ENCODE measurements at places on chromosomes 3 and 15.

DNA sequence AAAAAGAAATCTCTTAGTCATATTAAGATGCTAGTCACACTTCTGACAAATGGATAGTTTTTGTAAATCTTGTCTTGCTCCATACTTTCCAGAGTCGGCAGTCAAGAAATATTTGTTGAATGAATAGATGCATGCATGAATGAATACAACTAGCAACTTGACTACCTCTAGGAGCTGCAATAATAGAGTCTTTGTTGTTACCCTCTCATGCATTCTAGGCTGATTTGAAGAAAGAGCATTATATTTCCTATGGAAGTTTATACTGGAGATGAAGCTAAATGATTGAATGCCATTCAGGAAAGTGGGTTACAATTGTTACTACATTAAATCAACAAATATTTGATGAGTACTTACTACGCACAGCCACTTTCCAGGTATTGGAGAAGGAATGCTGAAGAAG is 18.1 kb upstream of the TRAT1 start:
- peak overlapping the region; percentile 71 for H3K4me3 ChIP-seq
- no peaks in the 10 kb centered on the region for H3K27me3 ChIP-seq
- no peak overlapping the region for H3K27ac ChIP-seq

DNA sequence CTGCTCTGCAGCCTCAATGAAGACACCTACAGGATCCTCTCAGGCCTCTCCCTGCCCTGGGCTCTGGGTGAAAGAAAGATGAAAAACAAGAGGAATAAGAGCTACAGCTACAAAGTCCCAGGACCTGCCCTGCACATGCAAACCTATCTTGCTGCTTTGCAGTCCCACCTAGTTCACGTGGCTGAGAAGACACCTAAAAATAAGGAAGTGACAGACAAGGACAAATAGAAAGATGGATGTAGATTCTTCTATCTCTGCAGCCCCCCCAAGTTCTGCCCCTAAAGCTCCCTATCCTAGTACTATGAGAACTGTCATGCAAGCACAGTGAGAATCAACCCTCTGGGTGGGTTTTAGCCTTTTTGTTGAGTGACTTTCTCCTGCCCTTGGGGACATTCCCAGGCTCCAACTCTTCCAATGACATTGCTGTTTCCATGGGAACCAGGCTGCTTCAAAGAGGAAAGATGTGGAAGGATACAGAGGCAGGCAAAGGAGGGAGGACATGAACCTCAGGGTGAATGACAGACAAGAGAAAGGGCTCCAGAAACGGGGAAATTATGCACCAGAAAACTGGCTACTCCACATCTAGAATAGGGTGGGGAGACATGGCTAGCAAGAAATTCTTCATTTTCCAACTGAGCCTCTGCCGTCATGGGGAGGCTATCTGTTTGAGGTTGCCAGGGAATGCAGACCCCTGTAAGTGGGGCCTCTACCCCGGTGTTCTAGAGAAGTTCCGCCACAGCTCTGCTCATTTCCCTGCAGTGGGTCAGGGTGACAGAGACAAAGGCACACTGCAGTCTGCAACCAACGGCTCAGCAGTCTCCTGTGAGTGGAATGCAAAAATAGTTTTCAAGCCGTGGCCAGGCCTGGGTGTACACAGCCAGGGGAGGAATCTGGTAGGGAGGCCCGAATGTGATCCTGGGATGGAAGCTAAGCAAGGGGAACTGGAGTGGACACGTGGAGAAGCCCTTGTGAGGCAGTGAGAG is 5.2 kb downstream of the CSPG5 start:
- H3K4me3 ChIP-seq: no peak overlapping the region
- H3K36me3 ChIP-seq: no peaks in the 10 kb centered on the region
- no peak overlapping the region for H3K27ac ChIP-seq
- peaks cover 16% of the 10 kb centered on the region for H3K27me3 ChIP-seq
- no peaks in the 10 kb centered on the region for H3K4me1 ChIP-seq
- no peak for DNase-seq

DNA sequence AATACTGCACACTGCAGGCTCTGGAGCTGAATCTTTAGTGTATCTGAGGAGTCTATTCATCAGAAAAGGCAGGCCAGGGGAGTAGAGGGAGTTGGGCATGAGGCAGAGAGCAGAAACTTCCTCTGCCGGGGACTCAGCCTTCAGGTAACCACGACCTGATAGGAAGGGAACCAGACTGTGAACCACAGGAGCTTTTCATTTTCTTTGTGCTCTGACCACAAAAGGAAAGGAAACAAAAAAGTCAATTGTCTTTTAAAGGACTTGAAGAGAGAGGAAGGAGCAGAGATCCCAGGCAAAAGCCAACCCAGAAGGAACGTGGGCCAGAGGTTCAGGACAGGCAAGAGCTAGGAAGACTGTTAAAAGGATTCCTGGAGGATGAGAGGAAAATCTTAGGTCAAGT is 573.3 kb downstream of the EPHB1 start:
- no peaks in the 10 kb centered on the region for H3K4me1 ChIP-seq
- no peak overlapping the region for H3K4me3 ChIP-seq
- no peak overlapping the region for H3K27ac ChIP-seq
- H3K27me3 ChIP-seq: no peaks in the 10 kb centered on the region

DNA sequence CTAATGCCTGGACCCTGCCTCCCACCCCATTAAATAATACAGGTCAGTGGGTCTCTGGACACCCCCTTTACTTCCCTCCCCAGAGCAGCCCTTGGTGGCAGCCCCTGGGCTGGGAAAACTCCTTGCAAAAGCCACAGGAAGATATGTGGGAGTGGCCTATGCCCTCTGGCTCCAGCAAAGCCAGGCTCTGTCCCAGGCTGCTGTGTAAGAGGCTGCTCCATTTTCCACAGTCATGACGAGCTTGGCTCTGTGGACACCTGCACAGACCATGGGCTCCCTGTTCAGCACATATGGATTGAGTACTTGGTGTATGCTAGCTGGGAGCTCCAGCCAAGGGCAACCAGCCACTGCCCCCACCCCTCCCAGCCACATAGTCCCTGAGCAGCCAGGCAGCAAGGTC is 13.0 kb downstream of the CACNA2D2 start:
- no peak for DNase-seq
- no peaks in the 10 kb centered on the region for H3K27me3 ChIP-seq
- peaks cover 40% of the 10 kb centered on the region for H3K4me1 ChIP-seq
- H3K4me3 ChIP-seq: no peak overlapping the region

GRCh38 chr3:128548021-128548420 is 55.0 kb upstream of the GATA2 start:
- peaks cover 6% of the 10 kb centered on the region for H3K4me1 ChIP-seq
- no peak overlapping the region for H3K27ac ChIP-seq
- peaks cover 60% of the 10 kb centered on the region for H3K27me3 ChIP-seq

- no peak overlapping the region for H3K4me3 ChIP-seq
- no peaks in the 10 kb centered on the region for H3K27me3 ChIP-seq
- H3K4me1 ChIP-seq: no peaks in the 10 kb centered on the region
- H3K27ac ChIP-seq: no peak overlapping the region
- no peak for DNase-seq
These were observed 45.6 kb downstream of the DNASE1L3 start for GRCh38 chr3:58164906-58165821.

DNA sequence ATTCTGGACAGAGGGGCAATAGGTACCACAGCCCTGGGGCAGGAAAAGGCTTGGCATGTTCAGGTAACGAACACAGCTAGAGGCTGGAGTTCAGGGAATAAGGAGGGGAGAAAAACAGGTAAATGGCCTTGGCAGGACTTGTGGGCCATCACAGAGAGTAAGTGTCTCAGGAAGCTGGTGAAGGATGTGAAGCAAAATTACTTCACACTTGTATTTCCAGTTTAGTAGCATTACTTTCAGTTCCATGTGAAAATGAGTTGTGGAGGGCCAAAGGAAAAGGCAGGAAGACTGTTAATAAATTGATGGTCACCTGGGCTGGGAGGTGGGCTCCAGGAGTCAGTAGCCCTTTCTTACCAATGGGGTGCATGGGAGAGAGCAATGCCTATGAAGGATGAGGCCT is 25.6 kb downstream of the TRIM42 start:
- H3K4me1 ChIP-seq: no peaks in the 10 kb centered on the region
- no peaks in the 10 kb centered on the region for H3K36me3 ChIP-seq
- no peak overlapping the region for H3K27ac ChIP-seq
- H3K27me3 ChIP-seq: peaks cover 6% of the 10 kb centered on the region
- no peak overlapping the region for H3K4me3 ChIP-seq

DNA sequence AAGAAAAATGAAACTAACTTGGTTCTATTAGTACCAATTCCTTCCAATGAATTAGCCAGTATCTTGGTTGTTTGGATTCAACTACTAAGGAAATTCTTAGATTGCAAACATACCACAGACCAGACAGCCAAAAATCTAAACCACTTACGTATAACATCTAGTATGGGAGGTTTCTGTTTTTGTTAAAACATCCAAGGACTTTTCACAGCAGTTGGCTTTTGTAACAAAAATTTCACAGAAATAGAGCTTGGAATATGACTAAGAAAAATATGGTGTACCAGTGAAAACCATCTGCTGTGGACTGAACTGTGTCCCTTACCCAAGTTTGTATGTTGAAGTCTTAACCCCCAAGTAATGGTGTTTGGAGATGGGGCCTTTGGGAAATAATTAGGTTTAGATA is 199.2 kb downstream of the OTOL1 start:
- no peaks in the 10 kb centered on the region for H3K27me3 ChIP-seq
- H3K4me1 ChIP-seq: no peaks in the 10 kb centered on the region
- H3K27ac ChIP-seq: no peak overlapping the region
- no peak for DNase-seq

DNA sequence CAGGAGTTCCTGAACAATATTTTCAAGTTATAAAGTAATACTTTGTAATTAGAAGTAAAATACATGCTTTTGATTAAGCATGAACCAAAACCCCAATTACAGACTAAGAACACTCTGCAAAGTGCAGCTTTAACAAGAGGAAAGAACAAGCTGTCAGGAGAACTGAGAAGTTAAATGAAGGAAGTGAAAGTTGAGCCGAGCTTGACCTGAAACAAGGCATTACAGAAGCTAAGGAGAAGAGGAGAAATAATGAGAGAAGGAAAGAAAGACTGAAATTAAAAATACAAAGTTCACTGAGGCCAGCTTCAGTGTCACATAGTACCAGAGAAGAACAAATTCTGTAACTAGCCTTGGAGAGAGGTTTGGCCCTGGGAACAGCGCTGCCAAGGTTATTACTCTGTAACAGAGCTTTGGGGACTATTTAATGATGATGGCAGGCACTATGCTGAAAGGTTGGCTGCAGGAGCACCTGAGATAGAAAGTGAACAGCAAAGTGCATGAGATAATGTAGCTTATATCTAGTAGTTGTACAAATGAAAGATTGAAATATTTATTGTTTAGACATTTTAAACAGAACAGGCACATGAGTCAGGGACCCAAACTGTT is 241.9 kb upstream of the PEX5L start:
- no peak for DNase-seq
- no peaks in the 10 kb centered on the region for H3K36me3 ChIP-seq
- no peaks in the 10 kb centered on the region for H3K4me1 ChIP-seq
- no peaks in the 10 kb centered on the region for H3K27me3 ChIP-seq
- H3K27ac ChIP-seq: no peak overlapping the region
